ENCODE measurements at places on chromosomes 13 and 19.
A peak's percentile ranks its signal among the peaks of the same experiment; 100 is the strongest.

DNA sequence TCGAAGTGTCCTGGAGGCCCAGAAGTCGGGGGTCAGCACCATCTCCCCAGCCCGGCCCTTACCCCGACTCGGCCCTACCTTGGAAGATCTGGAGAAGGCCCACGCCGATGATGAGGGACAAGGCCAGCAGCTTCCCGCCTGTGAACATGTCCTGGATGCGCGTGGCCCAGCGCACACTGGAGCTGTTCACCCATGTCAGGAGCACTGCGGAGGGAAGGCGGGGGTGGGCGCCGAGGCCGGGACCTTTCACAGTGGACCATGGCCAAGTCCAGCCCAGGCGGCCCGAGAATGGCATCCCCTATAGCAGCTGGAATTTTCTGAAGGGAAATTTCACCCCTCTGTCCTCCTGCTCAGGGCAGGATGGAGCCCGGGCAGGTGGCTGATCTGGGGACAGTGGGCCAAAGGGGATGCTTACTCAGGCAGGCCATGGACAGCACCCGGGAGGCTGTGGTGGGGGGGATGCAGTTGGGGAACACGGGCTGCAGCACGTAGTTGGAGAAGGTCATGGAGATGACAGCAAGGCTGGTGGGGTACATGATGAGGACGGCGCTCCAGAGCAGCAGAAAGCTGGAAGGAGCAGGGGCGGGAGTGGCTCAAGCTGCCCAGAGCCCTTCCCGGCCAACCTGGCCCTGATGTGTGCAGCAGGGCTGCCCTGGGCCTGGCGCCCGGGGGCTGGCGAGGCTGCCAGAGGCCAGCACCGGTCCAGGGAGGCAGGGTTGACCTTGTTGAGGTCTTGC lies 13.0 kb downstream of the SLC7A10 start:
- DNase-seq = no peak

DNA sequence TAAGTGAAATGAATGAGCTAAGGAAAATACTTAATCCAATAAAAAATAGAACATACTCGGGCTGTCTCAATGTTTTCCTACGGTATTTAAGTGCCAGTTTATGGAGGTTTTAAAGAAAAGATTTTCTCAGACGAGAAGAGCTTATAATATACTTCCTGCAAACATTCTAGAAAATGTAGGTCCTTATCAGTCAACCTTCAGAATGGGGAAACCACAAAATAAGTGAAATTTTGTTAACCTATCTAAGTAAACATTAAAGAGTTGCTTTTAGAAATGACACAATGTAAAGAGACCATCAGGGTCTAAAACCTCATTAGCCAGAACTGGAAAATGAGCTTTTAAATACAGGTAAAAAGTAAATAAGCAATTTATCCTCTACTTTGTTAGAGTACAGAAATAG lies 12.1 kb downstream of the MIR17HG start:
- no peak for DNase-seq

DNA sequence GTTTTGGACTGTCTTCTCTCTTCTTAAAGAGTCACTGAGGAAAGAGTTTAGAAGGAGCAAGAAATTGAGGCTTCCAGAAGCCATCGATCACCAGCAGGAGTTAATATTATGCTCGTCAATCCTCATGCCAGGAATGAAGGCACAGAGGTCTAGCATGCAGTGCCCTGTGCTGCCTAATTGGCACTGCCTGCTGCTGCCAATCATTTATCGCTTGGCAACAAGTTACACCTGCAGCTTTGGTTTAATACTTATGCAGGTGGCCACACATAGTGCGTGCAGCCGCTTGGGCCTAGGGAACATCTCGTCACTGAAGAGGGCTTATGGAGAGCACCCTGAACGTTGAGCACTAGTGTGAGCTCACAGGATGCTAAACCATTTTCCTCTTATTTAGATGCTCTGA lies 2.7 kb upstream of the SOX1 start:
- DNase-seq = no peak

DNA sequence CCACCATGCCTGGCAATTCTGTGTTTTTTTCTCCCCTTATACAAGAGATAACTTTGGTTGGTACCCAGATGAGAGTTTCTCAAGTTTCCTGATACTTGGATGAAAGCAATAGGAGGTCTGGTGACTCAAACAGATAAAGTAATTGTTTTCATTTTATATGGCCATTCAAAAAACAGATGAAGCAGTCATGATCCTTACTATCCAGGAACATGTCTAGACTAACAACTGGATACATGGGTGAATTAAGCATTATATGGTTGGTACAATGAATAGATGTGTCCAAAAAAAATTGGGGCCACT lies 8.5 kb downstream of the ZNF430 start:
- no peak for DNase-seq

- DNase-seq = no peak
These were observed 5.8 kb downstream of the DAZAP1 start for GRCh38 chr19:1412995-1413800.

GRCh38 chr13:91630946-91631345 lies 232.5 kb downstream of the GPC5 start:
- no peak for DNase-seq

DNA sequence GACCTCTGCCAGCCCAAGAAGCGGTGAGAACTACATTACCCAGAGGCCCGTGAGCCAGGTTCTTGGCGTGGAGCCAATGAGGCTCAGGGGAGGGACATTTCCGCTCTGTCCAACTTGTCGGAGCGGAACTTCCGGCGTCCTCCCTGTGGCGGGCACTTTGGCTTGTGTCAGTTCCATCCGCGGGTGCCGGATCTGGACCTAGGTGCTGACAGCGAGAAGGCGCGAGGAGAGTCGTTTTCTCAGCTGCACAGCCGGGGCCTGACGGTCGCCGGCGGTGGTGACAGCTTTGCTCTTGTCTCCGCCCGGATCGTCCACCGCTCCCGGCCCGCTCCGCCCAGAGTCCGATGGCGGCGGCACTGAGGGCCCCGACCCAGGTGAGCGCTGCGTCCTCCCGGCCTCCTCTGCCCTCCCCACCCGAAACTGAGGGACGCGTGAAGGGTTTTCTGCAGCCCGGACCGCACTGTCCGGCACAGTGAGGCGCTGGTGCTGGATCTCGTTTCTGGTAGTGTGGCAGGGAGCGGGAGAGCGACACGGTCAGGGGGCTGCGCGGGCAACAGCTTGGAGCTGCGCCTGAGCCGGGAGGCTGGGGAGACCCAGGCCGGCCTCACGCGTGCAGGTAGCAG lies at the start of gene ZNF530:
Gene ZNF530, plus strand, starts transcription at position 125 of the 623 bp plus-strand sequence. CDS start 4,461 bp downstream, outside the sequence.
- DNase-seq = peak; percentile 91

- DNase-seq = peak; percentile 17
These were observed 431.9 kb downstream of the COG6 start for GRCh38 chr13:40087091-40088002.

- DNase-seq = no peak
These were observed 1.5 kb upstream of the C5AR2 start for GRCh38 chr19:47330466-47330869.

DNA sequence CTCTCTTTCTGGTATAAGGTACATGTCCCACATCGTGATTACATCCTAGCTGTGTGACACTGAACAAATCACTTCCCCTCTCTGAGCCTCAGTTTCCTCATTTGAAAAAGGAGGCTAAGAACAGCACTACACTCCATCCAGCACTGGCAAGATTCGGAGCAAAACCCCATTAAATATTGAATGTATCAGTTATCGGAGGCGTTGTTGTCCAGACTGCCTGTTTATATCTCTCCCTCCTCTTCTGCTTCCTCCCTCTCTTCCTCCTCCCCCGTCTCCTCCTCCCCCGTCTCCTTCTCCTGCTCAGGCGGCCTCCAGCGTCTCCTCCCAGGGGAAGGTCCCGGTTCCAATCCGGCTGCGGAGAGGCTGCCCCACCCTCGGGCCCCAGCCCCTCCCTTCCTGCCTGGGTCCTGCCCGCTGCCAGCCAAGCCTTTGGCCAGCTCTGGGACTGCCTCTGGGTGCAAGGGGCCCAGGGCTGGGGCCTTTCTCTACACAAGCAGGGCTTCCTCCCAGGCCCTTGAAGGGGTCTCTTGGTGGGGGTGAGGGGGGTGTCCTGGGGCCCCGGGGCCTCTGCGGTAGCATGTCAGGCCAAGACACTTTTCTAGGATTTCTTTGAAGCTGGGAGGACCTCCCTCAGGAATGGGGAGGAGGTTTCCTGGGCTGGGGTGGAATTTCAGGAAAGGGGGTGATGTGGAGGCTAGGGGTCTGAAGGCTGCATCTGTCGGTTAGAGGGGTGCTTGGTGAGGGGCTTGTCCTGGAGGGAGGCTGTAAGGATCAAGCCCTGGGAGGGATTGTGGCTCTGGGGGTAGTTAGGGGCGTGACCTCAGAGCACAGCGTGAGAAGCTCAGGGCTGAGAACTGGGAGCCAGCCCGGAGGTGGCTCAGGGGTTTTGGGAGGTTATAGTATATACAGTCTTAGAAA lies 1.9 kb downstream of the RRAS start:
- DNase-seq = no peak
